Stimulated activated CD4-positive, alpha-beta T cell treated with anti-CD3 and anti-CD28 coated beads, Interleukin-4, amount 100 ng/mL, for 48 hours (primary cell): ENCODE measurements at places on chromosomes 7 and 10.
A peak's percentile ranks its signal among the peaks of the same experiment; 100 is the strongest.

GRCh38 chr10:116155191-116155590 is 117.8 kb downstream of the GFRA1 start:
- no peak for DNase-seq

DNA sequence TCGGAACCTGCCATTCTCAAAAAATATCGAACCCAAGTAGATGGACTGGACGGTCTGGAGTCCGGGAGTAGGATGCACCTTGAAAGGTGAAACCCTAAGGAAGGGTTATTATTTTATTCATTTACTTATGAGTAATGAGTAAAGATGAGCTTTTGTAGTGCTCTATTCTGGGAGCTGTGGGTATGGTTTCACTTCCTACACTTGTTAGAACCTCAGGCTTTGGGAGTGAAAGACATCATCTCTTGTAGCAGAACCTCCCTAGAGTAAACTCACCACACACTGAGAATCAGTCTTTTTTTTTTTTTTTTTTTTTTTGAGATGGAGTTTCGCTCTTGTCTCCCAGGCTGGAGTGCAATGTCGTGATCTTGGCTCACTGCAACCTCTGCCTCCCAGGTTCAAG is 389.4 kb upstream of the AUTS2 start:
- DNase-seq = no peak

DNA sequence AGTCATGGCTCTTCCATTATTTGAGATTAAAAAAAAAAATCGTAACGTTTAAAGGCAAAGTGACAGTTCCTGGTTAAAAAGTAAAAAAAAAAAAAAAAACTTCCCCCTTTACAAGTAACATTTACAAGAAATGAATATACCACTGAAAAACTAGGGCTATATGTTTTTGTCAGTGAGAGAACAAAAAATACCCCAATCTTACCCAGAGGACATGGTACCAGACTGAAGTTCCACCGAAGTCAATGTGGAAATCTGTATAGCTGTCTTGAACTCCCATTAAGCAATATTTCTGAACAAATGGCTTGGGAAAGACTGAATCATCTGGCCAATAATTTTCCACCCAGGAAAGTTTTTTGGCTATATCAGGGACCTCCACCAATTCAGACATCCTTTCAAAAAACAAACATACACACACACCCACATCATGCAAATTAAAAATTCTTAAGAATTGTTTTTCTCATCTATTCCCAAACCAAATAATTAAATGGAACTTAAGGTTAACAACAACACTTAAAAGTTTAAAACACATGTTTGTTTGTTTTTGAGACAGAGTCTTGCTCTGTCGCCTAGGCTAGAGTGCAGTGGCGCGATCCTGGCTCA is 50.2 kb downstream of the KDM7A start:
- DNase-seq = no peak

DNA sequence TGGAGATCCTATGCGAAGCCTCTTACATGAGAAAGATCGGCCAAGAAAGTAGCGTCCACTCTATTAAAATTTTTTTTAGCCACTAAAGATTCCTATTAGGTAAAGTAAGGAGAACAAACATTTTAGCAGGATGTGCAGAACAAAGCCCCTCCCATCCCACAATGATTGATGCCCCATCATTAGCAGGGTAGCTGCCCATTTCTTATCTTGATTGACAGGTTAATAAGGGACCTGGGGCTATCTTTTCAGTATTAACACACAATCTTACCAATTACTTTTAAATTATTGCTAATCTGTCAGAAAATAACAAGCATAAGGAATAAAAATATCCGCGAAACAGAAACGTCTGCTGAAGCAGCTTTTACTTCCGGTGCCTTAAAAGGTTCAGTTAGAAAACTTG is 5.1 kb downstream of the FZD8 start:
- DNase-seq = no peak

GRCh38 chr10:71025535-71025934 is 137.2 kb upstream of the PCBD1 start:
- DNase-seq = no peak

DNA sequence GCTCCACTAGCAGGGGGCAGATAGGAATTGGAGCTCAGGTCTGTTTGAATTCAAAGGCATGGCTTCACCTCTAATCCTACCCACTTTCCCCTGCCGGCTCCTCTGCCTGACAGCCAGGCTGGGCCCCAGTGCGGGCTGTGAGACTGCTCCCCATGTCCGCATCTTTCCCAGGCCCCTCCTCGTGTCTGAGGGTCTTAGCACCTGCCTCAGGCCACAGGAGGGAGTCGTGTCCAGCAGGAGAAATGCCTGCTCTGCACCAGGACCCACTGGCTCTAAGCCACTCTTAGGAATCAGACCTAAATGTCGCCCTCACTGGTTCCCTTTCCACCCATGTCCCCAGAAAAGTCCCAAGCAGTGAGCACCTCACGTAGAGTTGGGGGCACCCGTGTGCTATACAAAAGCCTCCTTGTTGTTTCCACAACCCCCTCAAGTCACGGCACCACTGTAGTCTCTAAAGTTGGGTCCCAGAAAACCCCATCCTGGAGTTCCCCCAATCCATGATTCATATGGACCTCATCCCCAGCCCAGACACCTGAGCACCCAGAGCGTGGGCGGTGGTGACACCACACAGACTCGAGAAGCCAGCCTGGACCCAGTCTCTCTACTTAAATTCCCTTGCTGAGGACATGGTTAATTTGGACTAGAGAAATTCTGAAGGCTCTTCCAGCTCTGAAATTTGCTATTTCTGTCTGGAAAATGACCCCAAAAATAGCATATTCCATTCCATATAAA is 466.4 kb upstream of the ZMIZ1 start:
- DNase-seq = peak; percentile 15
